A673 (cell line): ENCODE measurements at places on chromosomes 12 and 14. TPM values are rescaled to one million over a fixed set of nuclear protein-coding genes. Genes with fewer than 3 reads are reported as not detected.
A peak's percentile ranks its signal among the peaks of the same experiment; 100 is the strongest.

CMTM5 gene
- total RNA-seq, result not detected in 2 replicates

SAMD15 gene
- total RNA-seq, result 2.4 and 2.9 TPM in 2 replicates

IL26 gene
- not detected in 2 replicates for total RNA-seq

CDCA3 gene
- 98.0 and 107 TPM in 2 replicates for total RNA-seq

DNA sequence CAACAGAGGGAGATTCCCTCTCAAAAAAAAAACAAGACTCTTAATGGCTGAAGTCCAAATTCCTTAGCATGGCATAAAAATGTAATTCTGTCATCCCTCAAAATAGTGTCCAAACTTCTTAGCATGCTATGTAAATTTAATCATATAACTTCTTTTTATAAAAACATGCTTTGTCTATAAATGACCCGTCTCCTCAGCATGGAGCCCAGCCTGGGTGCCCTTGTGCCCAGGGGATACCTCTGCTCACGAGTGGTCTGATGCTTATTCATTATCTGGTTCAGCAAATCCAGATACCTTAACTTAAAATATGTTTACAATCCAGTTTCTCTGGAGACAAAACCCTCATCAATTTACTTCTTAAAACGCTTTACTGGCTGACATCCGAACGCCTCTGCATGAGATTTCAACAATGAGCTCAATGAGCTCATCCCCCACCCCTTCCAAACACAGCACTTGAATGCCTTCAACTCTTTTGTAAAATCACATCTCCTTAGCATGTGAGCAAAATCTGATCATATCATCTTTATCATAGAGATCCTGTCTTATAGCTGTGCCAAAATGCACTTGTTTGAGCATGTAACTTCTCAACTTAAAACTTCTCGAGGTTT, 15.7 kb downstream of the RTL1 start:
- peak; percentile 75 for DNase-seq

DNA sequence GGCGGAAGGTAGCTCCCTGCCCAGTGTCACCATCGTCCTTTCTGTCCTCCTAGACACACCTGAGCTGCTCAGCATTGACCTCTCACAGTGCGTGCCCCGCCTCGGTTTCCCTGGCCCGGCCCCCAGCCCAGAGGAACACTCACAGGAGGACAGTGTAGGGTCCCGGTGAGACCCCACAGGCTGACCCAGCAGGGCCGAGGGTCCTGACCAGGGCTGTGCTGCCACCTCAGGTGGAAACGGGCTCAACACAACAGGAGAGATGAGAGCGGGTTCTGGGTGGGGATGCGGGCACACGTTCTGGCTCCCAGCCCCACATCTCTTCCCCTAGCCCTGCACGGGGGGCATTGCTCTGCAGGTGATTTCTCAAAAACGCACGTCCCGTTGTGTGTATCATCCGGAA, 98.1 kb downstream of the PIWIL1 start:
- DNase-seq, result no peak

DNA sequence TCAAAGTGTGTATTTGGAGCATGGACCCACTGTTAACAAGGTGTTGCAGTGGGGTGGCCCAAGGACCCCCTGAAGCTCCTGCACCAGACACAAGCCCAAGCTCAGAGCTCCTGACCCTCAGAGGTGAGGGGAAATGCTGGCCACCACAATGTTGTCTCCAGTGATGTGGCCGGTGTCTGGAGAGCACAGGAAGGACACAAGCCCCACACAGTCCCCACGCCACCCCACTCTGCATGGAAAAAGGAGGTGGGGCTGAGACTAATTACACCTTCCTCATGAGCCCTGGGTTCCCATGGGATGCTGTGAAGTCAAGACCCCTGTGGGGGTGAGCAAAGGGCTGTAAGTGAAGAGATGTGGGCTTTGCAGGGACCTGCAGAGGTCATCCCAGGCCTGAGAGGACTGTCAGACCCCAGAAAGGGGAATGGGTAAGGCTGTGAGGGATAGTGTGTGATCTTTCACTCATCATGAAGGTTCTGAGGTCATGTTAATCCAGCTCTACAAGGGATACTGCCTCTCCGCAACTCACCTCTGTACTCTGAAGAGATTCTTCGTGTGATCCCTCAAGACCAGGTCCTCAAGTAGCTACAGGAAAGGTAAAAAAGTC, 136.3 kb upstream of the DHRS4 start:
- DNase-seq, result no peak

DNA sequence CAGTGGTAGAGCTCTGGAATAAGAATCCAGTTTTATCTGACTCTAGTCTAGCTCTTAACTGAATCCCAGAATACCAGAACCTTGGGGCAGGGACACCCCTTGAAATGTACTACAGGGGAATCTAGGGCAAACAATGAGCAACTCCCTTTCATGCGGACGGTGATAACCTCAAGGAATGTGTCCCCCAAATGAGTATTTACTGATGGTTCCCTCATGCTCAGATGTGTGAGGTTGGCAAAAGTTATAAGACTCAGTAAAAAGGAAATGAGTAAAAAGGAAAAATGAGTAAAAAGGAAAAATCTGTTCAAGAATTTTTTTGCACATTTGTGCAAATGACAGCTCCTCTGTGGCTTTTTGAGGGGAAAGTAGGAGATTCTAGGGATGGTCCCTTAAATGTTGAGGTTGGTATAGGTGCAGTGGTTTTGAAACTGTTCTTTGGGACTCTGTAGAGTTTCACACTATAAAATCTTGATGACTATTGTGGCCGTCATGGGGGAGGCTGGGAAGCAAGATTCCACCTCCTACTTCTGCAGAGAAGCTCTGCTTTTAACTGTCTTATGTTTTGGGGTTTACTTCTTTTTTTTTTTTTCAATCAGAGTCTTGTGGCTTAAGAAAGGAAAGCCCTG, 58.6 kb downstream of the NRXN3 start:
- DNase-seq, result no peak

- no peak for DNase-seq
Measured at GRCh38 chr14:51921026-51921425, 60.6 kb downstream of the GNG2 start.

GRCh38 chr12:1603269-1603993, 9.1 kb upstream of the FBXL14 start:
- no peak for DNase-seq

- no peak for DNase-seq
Measured at GRCh38 chr14:60183741-60184140, 18.5 kb upstream of the DHRS7 start.

GRCh38 chr12:17459214-17459613, 630.8 kb downstream of the RERGL start:
- DNase-seq, result no peak

DNA sequence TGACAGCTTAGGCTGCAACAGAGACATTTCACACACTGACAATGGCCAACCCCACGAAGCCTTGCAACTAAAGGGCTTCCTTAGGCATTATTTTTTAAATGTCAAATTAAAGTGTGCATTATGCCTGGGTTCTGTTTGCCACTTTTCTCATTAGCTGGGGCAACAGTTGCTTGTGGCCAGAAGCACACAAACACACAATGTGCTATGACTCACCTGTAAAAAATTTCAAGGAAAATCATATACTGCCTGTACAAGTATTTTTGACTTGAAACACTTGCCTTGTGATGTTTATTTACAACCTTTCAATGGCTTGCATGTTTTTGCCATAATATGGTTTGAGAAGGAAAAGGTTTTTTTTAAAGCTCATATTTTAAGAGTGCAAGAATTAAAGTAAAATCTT, 1.9 kb downstream of the NTN4 start:
- DNase-seq, result no peak

DNA sequence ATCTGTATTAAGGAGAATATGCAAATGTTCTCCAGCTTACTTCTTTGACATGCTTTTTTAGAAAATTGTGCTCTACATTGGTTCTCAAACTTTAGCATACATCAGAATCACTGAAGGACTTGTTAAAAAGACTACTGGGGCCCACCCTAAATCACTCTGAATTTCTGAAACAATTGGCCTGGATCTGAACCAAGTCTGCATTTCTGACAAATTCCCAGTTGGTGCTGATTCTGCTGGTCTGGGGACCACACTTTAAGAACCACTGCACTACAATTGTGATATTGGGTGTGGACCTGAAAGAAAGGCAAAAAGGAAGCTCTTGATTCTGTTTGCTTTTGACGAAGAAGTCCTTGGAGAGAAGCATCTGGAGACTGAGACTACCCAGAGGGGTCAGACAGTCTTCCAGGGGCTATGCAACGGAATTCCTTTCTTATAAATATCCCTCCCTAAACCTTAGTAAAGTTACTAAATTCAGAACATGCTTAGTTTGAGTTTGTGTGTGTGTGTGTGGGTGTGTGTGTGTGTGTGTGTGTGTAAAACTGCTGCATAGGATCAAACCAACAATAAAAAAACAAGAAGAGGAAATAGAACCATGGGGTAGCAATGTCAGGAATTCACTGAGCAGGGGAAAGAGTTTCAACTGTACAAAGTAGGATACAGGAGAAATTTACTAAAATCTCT, 36.8 kb downstream of the EAPP start:
- peak; percentile 19 for DNase-seq

DNA sequence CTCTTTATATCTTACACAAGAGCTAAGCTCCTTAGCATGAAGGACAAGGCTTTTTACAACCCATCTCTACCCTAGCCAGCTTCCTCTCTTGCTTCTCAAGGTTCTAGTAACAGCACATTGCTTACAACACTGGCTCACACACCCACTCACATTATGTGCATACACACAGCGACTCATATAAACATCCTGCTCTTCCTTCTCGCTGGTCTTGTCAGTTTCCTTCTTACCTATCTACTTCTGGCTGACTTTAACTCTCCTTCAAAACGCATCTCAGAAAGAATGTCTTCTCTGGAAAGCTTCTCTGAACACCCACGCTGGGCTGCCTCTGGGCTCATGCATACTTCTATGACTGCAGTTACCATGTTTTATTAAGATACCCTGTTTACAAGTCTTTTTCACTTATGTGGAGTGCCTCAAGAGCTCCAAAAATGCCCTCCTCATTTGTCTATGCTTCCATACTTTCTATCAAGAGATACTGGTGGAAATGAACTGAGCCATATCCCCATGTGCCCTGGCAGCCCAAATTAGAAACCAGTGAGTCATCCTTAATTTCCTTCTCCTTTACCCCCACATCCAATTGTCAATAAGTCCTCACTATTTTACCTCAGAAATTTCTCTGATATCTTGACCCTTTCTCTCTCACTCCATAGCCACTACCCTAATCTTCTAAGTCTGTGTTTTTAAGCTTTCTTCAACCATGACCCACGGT, 126.9 kb upstream of the KRAS start:
- DNase-seq, result no peak

DNA sequence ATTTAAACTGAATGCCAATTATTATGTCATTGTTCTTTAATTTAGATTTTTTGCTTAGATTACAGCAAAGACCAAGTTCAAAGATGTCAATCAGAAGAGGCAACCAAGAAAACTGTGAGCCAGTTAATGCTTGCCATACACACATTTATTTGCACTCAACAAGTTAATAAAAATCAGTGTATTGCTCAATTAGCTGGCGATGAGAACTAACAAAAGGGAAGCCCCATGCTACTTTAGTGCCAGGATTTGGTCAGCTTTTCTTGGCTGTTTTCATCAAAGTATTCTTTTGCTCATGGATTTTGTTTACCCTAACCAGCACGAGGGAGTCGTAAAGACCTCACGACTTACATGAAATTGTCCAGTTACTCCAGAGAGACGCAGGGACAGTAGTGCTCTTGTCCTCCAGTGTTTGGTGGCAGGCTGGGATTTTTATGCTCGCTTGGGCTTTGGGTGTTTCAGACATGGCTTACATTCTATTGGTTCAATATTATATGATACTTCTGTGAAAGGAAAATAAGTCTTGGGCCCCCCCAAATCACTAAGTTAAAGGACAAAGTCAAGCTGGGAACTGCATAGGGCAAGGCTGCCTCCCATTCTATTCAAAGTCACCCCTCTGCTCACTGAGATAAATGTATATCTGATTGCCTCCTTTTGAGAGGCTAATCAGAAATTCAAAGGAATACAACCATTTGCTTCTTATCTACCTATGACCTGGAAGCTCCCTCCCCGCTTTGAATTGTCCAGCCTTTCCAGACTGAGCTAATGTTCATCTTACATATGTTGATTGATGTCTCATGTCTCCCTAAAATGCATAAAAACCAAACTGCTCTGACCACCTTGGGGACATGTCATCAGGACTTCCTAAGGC, 7.4 kb upstream of the B4GALNT1 start:
- no peak for DNase-seq

DNA sequence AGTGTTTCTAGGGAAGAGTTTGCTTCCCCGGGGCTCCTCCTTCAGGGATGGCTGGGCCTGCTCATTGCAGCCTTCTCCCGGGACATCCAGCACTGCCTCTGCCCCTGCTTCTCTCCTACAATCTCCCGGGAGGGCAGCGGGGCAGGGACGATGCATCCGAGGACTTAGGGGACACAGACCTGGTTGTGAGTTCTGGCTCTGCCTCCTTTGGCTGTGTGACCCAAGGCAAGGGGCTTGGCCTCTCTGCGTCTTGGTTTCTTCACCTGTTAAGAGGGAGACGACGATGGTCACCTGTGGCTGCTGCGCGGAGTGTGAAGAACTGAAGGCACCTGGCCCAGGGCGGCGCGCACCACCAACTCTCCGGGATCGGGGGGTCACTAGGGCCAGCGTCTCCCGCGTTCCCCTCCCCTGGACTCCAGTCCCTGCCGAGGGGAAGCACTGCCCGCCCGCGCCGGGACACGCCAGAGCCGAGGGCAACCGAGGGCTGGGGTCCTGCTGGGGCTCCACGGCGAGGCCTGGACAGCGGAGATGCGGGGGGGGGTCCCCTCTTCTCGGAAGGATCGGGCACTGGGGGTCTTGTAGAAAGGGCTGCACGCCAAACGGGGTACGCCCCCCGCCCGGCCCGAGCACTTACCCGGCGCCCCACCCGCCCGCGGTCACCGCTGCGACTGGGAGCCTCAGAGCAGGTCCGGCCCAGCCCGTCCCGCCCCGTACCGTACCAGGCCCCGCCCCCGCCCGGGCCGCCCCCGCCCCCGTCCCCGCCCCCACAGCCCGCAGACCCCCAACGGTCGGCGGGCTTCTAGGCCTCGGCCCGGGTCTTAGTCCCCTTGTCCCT, at the start of gene HVCN1:
Gene HVCN1, minus strand, starts transcription at position 670 of the 835 bp plus-strand sequence. CDS start 5,870 bp downstream, outside the sequence.
- no peak for DNase-seq

- peak; percentile 41 for DNase-seq
Measured at GRCh38 chr12:32139064-32139421, 32.4 kb downstream of the BICD1 start.

- DNase-seq, result no peak
Measured at GRCh38 chr14:58574623-58575022, 63.1 kb upstream of the DACT1 start.

GRCh38 chr14:54002653-54003052, 46.0 kb upstream of the BMP4 start:
- DNase-seq, result no peak

DNA sequence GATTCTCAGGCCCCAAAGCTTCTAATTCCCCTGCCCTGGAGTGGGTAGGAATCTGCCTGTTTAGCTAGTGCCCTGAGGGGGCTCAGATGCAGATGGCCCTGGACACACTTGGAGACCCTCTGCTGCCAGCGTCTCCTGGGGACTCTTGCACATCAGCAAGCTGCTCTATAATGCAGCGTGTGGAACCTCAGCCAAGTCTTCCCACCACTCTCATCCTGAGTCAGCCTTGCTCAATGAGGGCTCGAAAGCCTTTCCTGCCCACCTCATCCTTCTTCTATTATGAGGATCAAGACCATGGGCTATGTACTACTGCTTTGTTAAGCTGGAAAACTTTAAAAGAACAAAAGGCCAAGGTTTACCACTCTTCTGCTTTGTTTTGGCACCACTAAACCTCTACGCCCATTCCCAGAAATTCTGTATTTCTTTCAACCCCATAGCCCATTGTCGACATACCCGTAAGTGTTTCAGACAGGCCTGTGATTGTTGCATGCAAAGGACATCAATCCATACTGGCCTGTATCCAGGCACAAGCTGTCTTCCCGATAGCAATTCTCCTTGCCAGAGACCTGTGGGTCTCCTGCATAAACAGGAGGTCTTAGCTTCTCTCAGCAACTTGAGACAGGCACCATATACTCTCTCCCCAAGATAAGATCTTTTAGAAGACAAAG, 246.9 kb downstream of the DPF3 start:
- DNase-seq, result no peak

GRCh38 chr12:12925388-12925787, 26.6 kb downstream of the GPRC5D start:
- no peak for DNase-seq
